Left colon (tissue), 2 donors: ENCODE measurements at places on chromosomes 6 and 20. TPM values are rescaled to one million over a fixed set of nuclear protein-coding genes. Genes with fewer than 3 reads are reported as not detected.

DNA sequence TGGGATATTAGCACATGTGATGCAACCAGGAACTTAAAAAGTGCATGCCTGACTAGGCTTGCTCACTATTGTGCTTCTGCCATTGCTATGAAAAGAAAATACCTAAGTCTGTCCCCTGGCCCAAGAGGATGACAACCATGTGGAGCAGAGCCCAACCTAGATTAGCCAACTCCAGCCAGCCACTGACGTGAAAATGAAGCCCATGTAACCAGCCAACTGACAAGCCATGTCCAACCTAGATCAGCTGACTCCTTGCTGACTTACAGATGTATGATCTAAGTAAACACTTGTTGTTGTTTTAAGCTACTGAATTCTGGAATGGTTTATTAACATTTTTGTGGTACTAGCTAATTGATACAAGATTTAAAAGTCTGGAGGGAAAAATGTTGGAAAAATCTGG, 47.5 kb downstream of the PIGU start:
- no peak for DNase-seq

- DNase-seq: no peak
Observed at GRCh38 chr6:167670938-167671338, 155.8 kb upstream of the AFDN start.

The RIPPLY2 gene
- not detected for total RNA-seq

DNA sequence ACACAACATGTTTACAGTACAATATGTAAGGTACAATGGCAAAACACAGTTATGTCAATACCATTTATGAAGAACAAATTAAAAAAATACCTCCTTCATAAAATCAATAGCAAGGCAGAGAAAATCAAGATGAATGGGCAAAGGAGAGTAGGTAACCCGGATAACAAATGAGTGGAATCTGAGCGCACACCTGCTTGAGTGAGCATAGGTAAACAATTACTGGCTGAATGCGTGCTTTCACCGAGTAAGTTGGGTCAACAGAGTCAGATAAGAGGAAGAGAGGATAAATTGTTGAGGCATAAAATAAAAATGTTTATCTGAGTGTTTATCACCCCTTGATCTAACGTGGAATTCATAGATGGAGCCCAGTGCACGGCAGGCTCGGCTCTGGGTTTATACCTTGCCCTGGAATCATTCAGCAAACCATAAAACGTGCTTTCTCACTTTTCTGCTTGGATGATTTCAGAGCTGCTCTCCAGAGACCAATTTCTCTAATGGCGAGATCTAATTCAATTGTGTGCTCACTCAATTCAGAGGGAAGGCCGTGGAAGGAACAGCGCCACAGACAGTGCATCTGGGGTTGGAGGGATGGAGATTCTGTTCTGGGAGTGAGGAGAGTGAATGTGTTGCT, 224.8 kb upstream of the MAP3K7 start:
- no peak for DNase-seq

DNA sequence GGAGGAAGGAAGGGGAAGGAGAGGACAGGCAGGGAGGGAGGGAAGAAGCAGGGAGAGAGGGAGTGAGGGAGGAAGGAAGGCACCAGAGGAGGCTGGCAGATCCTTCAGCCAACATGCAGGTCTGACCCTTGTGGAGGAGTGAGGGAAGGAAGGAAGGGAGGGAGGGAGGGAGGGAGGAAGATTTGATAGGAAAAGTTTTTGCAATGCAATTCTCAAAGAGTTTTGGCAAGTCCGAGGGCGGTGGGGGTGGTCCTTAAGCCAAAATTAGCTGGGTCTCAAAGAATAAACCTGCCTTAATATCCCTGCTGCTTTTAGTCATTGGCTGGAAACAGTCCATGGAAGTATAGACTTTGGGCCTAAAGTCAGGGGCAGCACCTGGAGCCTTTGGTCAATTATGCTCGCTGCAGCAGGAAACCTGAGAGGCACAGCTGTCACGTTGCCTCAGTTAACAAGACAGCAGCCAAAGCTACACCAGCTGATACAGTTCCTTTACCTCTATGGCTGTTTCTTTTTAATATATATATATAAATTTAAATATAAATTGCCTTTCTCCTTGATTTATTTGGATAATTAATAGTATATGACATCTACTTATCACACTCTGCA, 115.7 kb upstream of the RALGAPA2 start:
- no peak for DNase-seq

DNA sequence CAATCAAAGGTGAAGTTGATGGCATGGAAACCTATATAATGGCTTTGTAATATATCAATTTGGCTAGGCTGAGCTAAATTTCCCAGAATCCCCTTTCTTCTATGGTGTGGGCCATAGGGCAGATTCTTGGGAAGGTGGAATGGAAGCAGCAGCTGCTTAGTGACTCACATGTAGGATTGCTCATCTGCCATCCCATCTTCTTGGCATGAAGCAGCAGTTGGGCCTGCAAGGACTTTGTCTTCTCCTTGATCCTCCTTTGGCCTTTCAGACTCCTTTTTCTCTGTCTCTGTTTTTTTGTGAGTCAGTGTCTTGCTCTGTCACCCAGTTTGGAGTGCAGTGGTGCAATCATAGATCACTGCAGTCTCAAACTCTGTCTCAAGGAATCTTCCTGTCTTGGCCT, 52.6 kb upstream of the CEP162 start:
- DNase-seq: no peak
